ENCODE measurements at places on chromosomes 16 and 17. TPM values are rescaled to one million over a fixed set of nuclear protein-coding genes. Genes with fewer than 3 reads are reported as not detected.

GRCh38 chr16:47110939-47111338 is 32.8 kb downstream of the NETO2 start:
- H3K27ac ChIP-seq = no peak overlapping the region
- no peak for DNase-seq
- H3K4me3 ChIP-seq = no peak overlapping the region
- no peaks in the 10 kb centered on the region for H3K27me3 ChIP-seq

- no peak overlapping the region for H3K27ac ChIP-seq
- peaks cover 41% of the 10 kb centered on the region for H3K27me3 ChIP-seq
- H3K36me3 ChIP-seq = no peaks in the 10 kb centered on the region
- DNase-seq = no peak
These were observed 9.1 kb upstream of the MPO start for GRCh38 chr17:58289869-58290268.

ZNF200 gene
- total RNA-seq = 13.1 TPM

- no peak overlapping the region for H3K27ac ChIP-seq
- peak; percentile 26 for DNase-seq
- no peak overlapping the region for H3K4me3 ChIP-seq
These were observed 94.6 kb downstream of the EMP2 start for GRCh38 chr16:10485698-10486382.

- peaks cover 2% of the 10 kb centered on the region for H3K27me3 ChIP-seq
- no peak for DNase-seq
- no peak overlapping the region for H3K27ac ChIP-seq
- H3K4me3 ChIP-seq = no peak overlapping the region
- no peaks in the 10 kb centered on the region for H3K36me3 ChIP-seq
These were observed 25.5 kb upstream of the MYO15B start for GRCh38 chr17:75561927-75562603.

PITPNM3 gene
- 0.66 TPM for total RNA-seq

DNA sequence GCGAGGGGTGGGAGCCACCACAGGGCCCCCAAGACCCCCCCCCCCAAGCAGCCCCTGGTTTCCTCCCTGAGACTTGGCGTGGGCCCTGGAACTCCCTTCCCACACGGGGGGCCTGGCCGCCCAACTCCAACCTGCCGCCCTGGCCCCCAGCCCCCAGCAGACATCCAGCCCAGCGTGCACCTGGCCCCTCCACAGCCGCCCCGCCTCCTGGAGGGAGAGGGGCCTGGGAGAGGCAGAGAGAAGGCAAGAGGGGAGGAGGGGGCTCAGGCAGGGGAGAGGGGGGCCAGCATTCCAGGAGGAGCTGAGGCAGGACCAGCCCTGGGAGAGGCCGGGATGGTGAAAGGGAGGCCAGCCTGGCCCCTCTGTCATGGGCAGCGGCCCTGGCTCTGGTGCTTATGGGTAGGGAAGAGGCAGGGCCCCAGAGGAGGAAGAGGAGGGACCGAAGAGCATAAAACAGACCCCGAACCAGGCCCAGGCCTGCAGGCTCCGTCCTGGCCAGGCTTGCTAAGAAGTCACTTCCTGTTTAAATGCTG is 16.7 kb downstream of the IL34 start:
- H3K4me1 ChIP-seq = no peaks in the 10 kb centered on the region
- no peaks in the 10 kb centered on the region for H3K36me3 ChIP-seq
- no peak for DNase-seq
- no peaks in the 10 kb centered on the region for H3K27me3 ChIP-seq

GRCh38 chr16:64659866-64660265 is 462.0 kb downstream of the CDH11 start:
- no peak overlapping the region for H3K4me3 ChIP-seq
- no peak overlapping the region for H3K27ac ChIP-seq
- DNase-seq = no peak
- H3K27me3 ChIP-seq = no peaks in the 10 kb centered on the region
- H3K36me3 ChIP-seq = no peaks in the 10 kb centered on the region
- no peaks in the 10 kb centered on the region for H3K4me1 ChIP-seq

Measured in activated CD4-positive, alpha-beta T cell treated with anti-CD3 and anti-CD28 coated beads, Interleukin-2, amount 10 ng/mL, durations not matched to agents 24 days and 14 days (primary cell).